ENCODE measurements at places on chromosomes 2 and 18.

DNA sequence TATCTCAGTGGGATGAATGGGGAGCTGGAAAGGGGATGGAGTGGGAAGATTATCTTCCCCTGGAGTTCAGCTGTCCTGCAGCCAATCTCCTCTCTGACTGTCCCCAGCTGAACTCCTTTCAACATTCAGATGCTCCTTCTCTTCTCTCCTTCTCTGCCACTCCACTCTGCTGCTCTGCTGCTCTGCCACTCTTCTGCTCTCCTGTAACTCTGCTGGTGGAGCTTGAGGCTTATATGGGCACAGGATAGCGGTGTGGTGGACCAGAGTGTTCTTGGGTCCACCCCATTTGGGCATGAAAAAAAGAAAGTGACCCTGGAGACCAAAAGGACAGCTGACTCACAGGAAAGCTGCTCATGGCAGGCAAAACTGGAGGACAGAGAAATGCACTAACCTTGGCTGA is 26.6 kb downstream of the FAHD2B start:
- no peak for DNase-seq

DNA sequence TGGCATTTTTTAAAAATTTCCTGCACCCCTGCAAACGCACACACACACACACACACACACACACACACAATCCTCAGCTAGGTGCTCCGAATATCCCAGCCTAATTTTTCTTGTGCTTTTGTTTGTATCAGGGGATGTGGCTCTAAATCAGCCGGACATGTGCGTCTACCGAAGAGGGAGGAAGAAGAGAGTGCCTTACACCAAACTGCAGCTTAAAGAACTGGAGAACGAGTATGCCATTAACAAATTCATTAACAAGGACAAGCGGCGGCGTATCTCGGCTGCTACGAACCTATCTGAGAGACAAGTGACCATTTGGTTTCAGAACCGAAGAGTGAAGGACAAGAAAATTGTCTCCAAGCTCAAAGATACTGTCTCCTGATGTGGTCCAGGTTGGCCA is 1.8 kb downstream of the HOXD13 start:
- DNase-seq = no peak

GRCh38 chr2:134717286-134718022 is 1.3 kb downstream of the TMEM163 start:
- DNase-seq = no peak

DNA sequence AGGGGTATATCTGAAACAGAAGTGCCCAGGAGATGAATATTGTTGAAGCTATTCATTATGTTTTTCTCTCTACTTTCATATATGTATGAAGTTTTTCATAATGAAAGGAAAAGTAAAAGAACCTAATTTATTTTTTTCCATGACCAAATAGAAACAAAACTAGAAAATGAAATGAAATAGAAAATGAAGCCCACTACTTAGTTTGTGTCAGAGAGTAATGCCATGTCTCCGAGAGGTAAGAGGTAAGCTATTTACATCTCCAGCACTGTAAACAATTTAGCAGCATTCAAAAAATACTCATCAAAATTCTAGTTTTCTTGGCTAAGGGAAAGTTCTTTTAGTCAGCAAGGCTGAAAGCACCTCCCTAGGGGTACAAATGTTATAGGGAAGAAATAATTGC is 238.6 kb downstream of the PTH2R start:
- no peak for DNase-seq

DNA sequence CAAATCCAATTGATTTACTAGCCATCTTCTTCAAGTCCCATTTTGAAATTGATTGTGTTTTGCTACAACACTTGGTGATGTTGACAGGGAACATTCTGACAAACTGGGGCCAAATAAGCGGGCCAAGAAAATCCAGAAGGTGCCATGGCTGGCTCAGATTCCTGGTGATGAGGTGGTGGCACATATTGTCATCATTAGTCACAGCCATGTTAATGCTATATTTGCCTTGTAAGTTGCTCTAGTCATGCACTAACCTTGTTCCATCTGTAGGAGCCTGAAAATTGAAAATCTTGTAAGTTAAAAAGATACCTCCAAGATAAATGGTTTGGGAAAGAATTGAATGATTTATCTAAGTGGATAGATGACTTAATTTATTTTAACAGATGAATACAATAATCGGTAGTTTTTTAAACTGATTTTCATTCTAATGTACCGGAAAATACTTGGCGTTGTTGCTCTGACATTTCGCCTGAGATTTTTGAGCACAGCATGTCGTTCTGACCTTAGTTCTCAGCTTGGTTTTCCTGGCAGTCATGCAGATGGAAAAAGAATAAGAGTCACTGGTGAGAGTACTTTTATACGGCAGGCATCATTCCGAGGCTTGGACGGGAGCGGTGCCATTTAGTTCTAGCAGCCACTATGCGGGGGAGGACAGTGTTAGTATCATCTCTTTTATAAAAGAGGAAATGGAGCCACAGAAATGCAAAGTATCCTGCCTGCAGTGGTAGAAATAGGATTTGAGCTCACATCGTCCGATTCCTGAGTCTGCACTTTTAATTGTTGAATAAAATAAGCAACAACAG is 133.9 kb downstream of the ZNF532 start:
- no peak for DNase-seq

Measured in NCI-H2081 (cell line).